ENCODE measurements at places on chromosomes 4 and X. TPM values are rescaled to one million over a fixed set of nuclear protein-coding genes. Genes with fewer than 3 reads are reported as not detected.

Gene KDM5C
- total RNA-seq: 78.6 TPM

- no peak for DNase-seq
Observed at GRCh38 chr4:16817286-16817685, 81.2 kb downstream of the LDB2 start.

- DNase-seq: no peak
Observed at GRCh38 chrX:107632346-107632745, 4.0 kb downstream of the PRPS1 start.

GRCh38 chrX:33465137-33465536, 253.8 kb upstream of the DMD start:
- DNase-seq: no peak

DNA sequence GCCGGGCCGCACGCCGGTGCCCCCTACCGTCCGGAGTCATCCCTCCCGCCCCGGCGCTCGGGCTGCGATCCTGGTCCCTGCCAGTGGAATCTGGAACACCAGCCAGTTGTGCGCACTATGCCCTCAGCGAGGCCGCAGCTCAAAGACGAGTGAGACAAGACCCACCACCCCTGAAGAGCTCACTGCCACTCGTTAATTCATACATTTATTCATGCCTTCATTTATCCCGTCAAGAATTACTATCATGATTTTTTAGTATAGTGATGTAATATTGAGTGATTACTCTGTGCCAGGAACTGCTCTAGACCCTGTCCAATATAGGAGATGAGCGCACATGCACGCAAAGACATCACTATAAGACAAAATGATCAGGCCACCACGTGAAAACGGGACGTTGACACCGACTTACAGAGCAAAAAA, 247 bp upstream of the PPA2 start:
- DNase-seq: peak; percentile 79

Gene ADH5
- 92.4 TPM for total RNA-seq

Gene RP2
- 13.7 TPM for total RNA-seq

- no peak for DNase-seq
Observed at GRCh38 chr4:88187766-88188165, 29.3 kb upstream of the ABCG2 start.

Gene ATP1B4
- not detected for total RNA-seq

- DNase-seq: no peak
Observed at GRCh38 chr4:180134091-180134866, 2108.9 kb upstream of the TENM3 start.

Gene PGAM4
- total RNA-seq: 0.22 TPM

Gene STOX2
- total RNA-seq: 4.4 TPM
